GM13976 (cell line): ENCODE measurements at places on chromosomes 12 and 14.
A peak's percentile ranks its signal among the peaks of the same experiment; 100 is the strongest.

GRCh38 chr12:101491329-101491728, 16.2 kb downstream of the SPIC start:
- no peak for DNase-seq

GRCh38 chr12:113900716-113901115, 65.4 kb downstream of the RBM19 start:
- DNase-seq: no peak

DNA sequence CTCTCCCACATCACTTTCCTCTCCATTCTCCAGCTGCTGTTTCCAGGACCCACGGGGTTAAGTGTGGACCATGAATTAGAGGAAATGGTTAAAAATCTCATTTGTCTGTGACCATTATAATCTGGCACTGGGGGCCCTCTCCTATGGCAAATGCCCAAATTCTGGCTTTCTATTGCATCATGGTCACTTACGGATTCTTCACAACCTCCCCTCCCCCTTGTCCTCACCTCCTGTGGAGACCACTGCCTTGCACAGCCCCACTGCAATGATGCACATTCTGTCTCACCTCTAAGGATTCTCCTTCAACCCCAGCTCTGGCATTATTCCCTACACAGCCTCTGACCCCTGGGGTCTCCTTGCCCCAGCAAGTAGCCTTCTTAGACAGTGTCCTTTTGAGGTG, 18.9 kb downstream of the BCAT1 start:
- no peak for DNase-seq

DNA sequence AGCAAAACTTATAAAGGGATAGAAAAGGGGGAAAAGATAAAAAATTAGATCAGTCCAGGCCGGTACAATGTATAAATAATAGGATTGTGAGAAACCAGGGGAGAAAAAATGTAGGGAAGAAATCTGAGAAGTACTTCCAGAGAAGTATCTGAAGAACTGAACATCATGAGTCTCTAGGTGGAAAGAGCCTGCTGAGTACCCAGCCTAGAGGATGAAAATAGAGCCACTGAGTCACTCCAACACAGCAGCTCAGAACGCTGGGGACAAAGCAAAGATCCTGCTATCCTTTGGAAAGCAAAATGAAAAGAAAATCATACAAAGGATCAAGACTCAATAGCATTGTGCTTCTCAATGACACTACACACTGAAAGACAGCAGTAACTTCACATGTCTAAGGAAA, 138.0 kb downstream of the ANO6 start:
- no peak for DNase-seq

DNA sequence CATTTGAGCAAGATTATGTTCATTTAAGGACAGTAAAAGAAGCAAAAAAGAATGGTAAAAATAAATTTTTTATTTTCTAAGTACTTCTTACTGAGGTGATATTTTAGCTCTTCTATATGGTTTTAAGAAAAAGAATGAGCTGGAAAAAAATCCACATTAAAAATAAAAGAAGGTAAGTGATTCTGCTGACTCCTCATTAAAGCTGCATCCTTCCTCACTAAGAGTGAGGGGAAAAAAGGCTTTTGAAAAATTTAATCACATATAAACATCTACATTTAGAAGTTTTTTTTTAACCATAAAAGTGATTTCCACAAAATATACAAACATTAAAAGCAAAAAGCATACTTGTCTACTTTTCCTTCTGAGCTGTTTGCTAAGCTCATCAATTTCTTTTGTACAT, 28.3 kb upstream of the FBLN5 start:
- DNase-seq: no peak

- no peak for DNase-seq
Measured at GRCh38 chr12:112927925-112928324, 10.3 kb upstream of the OAS3 start.

DNA sequence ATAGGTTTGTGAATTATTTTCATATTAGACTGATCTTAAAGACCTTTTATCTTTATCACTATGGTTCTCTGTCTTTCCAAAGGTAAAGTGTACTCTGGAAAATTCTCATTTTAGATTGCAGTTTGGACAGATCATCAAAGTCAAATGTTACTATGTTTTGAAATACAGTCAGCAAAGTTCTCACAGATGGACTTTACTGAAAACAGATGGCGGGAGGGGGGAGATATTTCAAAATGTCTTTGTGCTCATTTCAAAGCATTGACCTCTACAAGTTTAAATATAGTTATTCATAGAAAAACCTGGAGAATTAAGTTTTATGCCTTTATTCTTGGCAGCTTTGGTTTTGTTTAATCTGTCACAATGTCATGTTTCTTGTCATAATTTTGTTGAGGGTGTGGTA, 51.8 kb upstream of the LRTM2 start:
- DNase-seq: no peak

DNA sequence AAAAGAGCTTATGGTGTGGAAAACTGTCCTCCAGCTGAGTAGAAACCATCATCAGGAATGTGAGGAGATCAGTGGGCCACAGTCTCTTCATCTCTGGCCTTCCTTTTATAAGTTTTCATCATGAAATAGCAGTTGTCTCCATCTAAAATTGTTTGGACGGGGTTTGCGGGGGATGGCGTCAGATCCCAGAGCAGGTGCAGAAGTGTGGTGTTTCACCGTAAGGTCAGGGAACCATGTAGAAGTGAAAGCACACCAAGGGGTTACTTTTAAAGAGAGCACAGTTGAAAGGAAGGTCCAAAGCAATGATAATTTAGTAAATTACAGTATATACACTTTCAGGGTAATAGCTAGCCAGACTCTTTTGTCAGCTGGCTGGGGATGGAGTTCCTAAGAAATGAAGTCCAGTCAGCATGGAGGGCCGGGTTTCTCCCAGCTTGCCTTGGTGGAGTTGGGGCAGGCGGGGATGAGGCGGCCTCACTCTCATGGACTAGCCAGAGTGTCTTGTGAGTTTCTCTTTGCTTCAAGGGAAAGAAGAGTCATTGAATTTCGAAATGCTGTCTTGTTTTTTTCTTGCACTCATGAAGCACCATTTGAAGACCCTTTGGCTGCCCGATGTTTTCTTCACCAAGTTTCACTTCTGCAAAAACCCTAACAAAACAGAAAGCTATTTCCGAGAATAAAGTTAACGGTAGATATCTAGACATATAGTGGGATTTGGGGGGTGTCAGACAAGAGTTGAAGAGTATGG, 100.6 kb downstream of the ETV6 start:
- DNase-seq: peak; percentile 61

GRCh38 chr12:3040663-3041544, 36.3 kb upstream of the TSPAN9 start:
- no peak for DNase-seq

GRCh38 chr12:32116897-32117296, 10.2 kb downstream of the BICD1 start:
- no peak for DNase-seq

DNA sequence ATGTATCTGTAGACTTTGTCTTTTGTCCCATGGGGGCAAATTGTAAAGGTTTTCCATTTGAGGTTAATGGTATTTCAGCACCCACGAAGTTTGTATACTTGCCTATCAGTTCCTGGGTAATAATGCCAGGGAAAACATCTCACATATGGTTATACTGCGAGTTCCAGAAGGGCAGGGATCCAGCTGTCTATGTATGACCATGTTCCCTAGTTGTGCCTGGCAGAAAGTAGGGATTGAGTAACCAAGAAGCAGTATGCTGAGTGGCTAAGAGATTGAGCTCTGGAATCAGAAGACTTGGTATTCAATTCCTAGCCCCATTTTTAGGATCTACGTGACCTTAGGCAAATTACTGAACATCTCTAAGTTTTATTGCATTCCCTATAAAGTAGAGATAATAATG, 173.2 kb upstream of the PWP1 start:
- no peak for DNase-seq
